Testis (tissue), 5 donors: ENCODE measurements at places on chromosomes 6 and 20.

GRCh38 chr6:90471263-90471662 is 115.6 kb downstream of the MAP3K7 start:
- no peak for DNase-seq

DNA sequence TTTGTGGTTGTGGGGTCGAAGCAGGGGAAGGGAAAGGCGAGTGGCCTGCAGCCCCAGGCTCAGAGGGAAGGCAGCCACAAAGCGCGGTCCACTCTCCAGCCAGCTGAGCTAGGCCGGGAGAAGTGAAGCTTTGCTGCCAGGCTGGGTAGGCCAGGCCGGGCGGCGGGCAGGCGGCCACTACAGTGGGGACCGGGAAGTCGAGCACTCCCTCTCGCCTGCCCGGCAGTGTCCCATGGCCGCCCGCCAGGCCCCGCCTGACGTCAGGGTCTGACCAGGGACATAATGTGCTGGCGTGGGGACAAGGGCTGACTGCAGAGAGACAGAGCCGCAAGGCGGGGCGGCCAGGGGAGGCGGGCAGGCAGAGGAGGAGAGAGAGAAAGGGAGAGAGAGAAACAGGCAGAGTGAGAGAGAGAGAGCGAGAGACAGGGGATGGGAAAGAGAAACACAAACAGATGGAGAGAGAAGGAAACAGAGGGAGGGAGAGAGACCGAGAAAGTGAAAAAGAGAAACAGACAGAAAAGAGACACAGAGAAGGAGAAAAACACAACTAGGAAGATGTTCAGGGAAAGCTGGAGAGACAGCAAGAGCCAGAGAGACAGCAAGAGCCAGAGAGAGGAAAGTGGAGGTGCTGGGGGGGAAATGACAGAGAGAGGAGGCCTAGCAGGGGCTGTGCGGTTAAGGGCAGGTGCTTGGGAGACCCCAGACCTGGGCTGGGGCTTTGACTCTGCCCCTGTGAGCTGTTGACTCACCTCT is 94.5 kb upstream of the PTPN1 start:
- peak; percentile 97 for DNase-seq

GRCh38 chr6:14711056-14711703 is 534.7 kb upstream of the JARID2 start:
- DNase-seq: peak; percentile 71

DNA sequence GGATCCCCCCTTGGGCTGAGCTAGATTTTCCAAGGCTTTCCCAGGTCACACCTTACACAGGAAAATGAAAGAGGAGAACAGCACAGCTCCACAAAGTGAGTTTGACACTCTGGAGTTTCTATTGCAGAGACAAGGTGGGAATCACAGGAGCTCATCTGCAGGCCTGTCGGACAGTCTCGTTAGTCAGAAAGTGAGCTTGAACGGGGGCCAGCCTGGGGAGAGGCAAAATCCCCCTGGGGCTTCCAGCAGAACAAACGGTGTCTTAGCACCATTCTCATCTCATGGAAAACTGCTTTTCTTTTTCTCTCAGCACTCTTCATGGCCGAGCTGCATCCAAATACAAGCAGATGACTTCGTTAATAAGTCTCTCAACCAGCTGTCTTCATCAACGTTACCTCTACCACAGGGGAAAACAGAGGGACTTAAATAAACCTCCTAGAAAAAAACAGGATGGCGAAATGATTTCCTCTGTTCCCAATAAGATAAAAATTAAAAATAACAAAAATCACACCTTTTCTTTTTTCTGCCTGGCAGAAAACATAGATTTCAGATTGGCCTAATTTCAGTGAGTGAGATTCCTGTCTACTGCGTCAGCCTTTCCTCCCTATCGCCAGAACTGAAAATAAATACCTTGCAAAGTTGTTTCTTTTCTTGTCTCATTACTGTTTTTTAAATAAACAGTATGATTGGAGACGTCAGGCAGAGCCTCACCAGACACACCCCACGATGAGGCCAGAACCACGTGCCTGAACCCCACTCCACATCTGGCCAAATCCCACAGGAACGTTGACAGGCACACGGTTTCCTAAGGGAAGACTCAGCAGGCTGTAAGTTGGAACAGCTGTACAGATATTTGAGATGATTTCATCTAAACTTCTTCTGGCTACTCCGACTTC is 219.0 kb downstream of the TTLL2 start:
- DNase-seq: no peak

DNA sequence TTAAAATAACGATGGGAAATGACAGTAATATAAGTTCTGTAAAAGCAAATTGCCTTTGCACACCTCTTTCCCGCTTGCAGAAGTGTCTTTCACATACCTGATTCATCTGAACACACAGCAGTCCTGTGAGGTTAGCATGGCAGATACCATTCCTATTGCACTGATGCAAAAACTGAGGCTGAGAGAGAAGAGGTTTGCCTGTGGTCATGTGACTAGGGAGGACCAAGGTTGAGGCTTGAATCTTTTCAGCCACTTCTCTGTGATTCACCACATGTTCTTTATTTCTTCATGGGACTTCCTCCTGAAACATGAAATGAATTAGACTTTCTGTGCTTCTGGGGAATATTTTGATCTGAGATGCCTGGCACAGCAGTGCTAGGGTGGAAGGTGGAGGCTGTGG is 92.9 kb downstream of the VEGFA start:
- no peak for DNase-seq

- no peak for DNase-seq
Observed at GRCh38 chr20:10481676-10482075, 46.6 kb downstream of the SLX4IP start.

DNA sequence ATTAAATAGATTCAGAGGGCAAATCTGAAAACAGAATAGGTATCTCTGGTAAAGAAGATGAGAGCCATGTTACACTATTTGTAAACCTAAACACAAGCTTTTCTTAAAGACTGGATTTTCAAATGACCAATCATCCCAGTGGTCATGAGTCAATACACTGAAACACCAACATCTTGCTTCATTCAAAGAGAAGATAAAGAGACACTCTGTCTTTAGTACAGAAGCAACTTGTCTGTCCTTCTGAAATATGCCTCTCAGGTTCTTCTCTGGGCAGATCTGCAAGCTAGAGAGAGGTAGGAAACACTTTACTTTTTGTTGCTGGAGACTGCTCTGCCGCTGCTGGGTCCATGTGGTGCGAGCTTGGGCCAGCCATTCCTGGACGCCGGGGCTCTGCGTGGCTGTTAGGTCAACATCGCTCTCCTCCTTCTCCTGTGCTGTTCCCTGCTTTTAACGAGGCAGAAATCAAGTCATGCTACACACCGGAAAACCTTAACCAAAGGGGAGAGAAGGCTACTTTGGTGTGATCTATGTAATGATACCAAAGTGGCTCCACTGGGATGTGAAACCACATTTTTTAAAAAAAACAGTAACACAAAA is 368.2 kb downstream of the SYNE1 start:
- no peak for DNase-seq

DNA sequence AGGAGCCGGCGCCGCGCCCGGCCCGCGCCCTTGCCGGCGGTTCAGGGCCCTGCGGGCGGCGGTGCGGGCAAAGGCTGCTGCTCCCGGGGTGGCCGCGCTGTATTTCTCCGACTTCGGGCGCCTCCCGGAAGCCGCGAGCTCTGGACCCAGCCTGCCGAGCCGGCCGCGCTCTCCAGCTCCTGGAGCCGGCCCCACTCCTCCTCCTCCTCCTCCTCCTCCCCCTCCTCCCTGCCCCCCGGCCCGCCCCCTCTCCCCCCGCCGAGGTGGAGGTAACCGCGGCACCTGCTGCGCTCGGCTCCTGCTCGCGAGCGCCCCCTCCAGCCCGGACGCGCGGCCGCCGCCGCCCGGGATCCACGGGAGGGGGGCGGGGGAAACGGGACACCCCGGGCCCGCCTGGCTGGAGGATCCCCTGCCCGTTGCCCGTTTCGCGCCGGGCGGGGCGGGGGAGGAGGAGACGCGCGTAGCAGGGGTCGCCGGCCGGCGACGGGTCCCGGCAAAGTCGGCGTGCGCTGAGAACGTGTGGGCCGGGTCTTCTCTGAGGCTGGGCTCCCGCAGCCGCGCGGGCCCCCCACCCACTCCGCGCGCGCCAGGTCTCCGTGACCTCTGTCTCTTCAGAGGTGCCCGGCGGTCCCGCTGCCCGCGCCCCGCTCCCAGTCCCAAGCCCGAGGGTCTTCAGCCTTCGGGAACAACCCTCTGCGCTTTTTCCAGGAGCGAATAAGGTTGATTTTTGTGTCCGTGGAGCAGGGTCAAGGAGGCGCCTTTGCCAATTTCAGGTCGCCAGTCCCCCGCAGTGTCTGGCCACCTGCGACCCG is at the start of gene SLC22A23:
Gene SLC22A23 (minus strand): TSS at position 153 of the 812 bp plus-strand sequence. CDS start 491 bp downstream, outside the sequence.
- peak; percentile 58 for DNase-seq

GRCh38 chr6:109865968-109866367 is 112.1 kb upstream of the GPR6 start:
- DNase-seq: no peak

DNA sequence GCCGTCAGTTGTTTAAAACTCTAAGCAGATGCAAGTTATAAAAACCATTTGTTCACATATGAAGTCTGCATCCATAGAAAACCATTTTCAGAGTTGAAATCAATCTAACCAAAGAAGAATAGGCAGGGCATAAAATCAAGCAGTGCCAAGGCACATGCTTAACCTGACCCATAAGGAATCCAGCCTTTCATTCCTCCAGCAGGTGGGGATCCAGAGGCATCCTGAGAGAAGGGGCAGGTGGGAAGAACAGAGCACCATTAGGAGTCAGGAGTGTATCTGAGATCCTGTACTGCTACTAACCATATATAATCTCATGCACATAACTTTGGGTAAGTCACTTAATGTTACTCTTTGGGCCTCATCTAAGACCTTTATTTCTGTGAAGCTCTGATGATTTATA is 29.4 kb upstream of the FOXO3 start:
- DNase-seq: no peak

- no peak for DNase-seq
Observed at GRCh38 chr20:23143986-23144690, 58.0 kb upstream of the CD93 start.

DNA sequence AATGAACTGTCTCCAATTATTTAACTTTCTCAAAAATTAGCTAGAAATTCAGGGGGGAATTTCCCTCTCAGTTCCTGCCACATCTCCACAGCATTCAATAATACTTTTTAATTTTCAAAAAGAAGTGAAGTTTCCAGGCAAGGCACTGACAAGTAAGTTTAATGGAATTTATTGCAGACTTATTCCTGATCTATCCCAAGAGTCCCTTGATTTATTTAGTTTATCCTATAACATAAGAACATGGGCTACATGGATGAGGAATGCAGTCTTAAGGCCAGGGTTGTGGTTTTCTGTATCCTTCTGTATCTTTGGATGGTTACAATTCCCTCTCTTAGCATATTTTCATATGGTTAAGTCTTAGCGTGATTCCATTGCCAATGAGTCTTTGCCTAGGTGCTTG is 126.5 kb downstream of the TSHZ2 start:
- no peak for DNase-seq

DNA sequence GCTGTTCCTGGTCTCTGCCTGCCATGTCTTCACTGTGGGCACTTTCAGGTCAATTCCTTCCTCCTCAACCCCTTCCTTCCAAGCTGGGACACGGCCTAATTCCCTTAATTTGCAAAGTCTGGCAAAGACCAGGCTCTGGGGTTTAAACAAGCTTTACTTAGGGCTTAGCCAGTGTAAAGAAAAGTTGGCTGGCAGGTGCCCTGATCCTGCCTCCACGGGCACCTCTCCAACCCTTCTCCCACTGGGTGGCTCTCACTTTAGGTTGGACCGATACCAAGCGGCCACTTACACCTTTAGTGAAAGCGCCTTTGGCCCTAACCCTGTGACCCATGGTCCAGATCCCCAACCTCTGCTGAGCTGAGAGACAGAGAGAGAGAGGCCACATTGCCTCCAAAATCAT is 13.7 kb upstream of the MLN start:
- no peak for DNase-seq

GRCh38 chr20:36957875-36958667 is 6.6 kb upstream of the SAMHD1 start:
- DNase-seq: no peak

DNA sequence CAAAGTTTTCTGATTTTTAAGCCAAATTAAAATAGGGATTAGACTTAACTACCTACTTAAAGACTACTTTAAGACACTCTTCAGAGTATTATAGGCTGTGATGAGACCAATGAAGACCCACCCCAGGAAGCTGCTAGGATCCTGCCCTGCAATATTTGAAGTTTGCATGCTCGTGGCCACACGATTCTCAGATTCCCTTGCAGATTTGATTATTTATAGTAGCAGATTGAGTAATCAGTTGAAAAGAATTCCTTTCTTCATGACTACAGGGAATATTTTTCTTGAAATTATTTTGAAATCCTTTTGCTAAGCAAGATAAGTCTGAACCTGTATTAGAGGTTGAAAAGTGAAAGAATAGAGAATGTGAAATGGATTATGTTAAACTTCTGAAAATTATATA is 122.3 kb downstream of the B3GAT2 start:
- no peak for DNase-seq

GRCh38 chr6:116096979-116097816 is 3.5 kb upstream of the NT5DC1 start:
- no peak for DNase-seq

- no peak for DNase-seq
Observed at GRCh38 chr6:109523478-109523877, 40.5 kb upstream of the ZBTB24 start.

- DNase-seq: peak; percentile 8
Observed at GRCh38 chr6:38179794-38180430, 360.4 kb downstream of the ZFAND3 start.

GRCh38 chr6:6863970-6864639 is 243.7 kb upstream of the RREB1 start:
- no peak for DNase-seq

DNA sequence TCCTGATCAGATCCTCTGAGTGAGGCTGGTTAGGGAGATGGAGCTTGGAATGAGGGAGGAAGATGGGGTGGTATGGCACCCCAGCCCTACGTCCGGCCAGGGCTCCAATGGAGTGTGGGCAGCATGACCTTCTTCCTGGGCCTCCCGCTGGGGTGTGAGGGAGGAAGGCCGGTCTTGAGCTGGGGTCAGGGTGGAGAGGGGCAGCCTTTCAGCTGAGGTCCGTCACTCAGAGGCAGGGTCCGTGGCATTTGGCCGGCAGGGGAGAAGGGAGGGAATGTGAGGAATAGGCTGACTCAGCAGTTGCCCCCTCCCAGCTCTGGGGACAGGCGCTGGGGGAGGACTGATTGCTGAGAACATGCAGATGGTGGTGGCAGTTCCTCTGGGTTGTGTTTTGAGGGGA is 25.5 kb upstream of the VEGFA start:
- no peak for DNase-seq

DNA sequence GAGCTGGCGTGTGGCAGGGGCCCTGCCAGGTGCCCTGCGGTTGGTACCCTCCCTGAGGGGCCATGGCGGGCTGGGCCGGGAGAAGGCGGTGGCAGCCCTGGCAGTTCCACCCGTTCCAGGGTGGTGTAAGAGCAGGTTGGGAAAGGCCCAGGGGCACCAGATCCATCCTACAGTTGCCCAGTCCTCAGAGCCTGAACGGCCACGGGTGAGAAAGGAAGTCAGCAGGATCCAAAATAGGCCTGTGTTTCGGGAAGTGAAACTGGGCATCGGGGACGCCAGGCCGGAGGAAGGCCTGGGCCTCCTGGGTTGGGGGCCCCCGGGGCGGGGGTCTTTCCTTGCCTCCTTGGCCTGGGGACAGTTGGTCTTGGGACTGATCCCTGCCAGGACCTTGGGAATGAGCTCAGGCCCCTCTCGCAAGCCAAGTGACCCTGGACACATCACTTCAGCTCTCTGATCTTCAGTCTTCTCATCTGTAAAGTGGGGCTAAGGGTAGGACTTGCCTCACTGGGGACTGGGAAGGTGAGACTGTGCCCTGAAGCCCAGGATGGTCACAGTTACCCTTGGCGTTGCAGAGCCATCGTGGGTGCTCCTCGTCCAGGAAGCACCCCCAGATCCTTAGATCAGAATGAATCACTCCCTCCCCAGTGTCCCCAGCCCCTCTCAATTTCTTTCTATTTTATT is 18.1 kb upstream of the NOL4L start:
- DNase-seq: no peak

- no peak for DNase-seq
Observed at GRCh38 chr6:34227761-34228421, 8.8 kb upstream of the HMGA1 start.
